ENCODE measurements at places on chromosomes 3 and 15.

- DNase-seq, result no peak
Measured at GRCh38 chr15:68305420-68305871, 27.9 kb downstream of the FEM1B start.

DNA sequence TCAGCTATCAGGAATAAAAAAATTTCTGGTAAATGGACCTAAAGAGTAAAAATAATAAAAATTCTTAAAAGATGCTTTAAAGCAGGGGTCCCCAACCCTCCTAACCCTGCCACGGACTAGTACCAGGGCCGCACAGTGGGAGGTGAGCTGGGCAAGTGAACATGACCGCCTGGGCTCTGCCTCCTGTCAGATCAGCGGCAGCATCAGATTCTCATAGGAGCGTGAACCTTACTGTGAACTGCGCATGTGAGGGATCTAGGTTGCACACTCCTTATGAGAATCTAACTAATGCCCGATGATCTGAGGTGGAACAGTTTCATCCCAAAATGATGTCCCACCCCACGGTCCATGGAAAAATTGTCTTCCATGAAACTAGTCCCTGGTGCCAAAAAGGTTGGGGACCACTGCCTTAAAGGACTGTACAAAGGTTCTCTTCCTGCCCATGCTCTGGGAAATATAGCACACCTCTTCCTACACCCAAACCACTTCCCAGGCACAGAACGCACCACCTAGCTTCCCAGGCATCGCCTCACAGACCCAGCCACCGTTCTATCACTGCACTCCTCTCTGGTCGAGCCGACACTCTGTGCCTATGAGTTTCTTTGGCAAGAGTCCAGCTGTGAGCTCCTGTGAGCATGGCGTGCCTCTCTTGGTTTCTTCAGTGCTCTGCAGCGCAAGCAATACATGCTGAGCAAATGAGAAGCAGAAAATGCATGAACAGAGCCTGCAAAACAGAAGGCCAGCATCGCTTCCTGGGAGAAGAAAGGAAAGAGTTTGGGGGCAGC, 104.9 kb downstream of the OCA2 start:
- DNase-seq, result no peak

- DNase-seq, result no peak
Measured at GRCh38 chr15:74836846-74837245, 6.1 kb downstream of the ULK3 start.

- no peak for DNase-seq
Measured at GRCh38 chr3:138460536-138461205, 26.3 kb downstream of the ESYT3 start.

DNA sequence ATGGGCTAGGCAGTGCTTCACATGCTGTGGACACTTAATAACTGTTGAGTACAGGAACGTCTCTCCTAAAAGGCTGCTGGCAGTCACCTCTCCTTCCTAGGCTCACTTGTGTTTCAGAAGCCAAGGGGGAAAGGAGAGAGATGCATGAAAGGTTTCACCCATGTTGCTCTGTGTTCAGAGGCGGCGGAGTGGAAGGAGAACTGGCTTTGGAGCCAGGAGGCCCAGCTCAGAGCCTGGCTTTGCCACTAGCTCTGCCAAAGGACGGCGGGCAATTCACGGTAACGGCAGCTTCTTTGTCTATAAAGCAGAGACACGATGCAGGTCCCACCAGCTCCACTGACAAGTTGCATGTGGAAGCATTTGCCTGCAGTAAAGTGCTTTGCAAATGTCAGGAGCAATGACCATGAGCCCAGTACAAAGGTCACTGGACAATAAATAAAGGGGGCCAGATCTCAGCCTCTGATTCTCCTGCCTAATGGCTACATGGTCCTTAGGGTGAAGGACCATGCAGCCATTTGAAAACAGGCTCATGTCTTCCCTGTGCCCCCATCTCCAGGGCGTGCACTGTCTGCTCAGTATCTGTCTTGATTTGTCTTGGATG, 171.7 kb upstream of the TLE3 start:
- DNase-seq, result no peak

DNA sequence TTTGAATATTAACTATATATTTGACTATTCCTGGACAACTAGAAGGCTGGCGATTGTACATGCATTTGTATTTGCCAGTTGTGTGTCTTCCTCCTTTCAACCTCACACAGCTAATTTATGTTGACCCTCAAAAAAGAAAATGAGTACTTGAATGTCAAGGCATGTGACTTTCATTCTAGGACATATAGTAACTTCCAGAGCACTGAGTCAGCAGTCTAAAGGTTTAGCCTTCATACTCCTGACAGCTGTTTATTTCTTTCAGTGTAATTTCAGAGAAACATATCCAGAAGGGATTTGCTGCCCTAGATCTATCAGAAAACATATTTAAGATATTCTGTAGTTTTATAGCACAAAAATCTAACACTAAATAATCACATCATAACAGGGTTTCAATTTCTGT, 74.6 kb upstream of the GOLGA8J start:
- no peak for DNase-seq

GRCh38 chr15:74270854-74271520, 34.9 kb downstream of the CCDC33 start:
- DNase-seq, result no peak

- DNase-seq, result no peak
Measured at GRCh38 chr3:12591997-12592715, 35.3 kb downstream of the MKRN2 start.

GRCh38 chr15:39419651-39420050, 161.2 kb upstream of the THBS1 start:
- DNase-seq, result no peak

- no peak for DNase-seq
Measured at GRCh38 chr15:79283252-79284048, 928 bp downstream of the ANKRD34C start.

Data from stimulated activated CD4-positive, alpha-beta T cell treated with anti-CD3 and anti-CD28 coated beads, Interleukin-15, amount 100 ng/mL, for 48 hours (primary cell).